Stimulated activated CD4-positive, alpha-beta T cell treated with anti-CD3 and anti-CD28 coated beads, TNF-alpha, amount 100 ng/mL, for 4 hours (primary cell): ENCODE measurements at places on chromosomes 4 and X.

DNA sequence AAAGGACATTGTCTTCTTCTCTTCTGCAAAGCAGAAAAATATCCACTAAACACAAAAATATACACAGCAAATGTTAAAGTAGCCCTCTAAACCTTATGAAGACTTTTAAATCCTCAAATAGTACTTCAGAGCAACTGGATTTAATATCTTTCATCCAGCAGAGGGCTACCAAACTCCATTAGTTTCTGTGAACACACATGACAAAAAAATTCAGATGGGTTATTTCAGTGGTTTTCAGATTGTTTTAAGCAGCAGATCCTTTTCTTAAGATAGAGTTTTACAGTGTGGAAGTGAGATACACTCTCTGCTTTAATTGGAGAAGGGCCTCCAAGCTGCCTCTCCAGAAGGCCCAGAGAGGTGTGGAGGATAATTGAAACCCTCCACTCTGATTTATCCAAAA lies 56.7 kb downstream of the ANK2 start:
- no peak for DNase-seq

DNA sequence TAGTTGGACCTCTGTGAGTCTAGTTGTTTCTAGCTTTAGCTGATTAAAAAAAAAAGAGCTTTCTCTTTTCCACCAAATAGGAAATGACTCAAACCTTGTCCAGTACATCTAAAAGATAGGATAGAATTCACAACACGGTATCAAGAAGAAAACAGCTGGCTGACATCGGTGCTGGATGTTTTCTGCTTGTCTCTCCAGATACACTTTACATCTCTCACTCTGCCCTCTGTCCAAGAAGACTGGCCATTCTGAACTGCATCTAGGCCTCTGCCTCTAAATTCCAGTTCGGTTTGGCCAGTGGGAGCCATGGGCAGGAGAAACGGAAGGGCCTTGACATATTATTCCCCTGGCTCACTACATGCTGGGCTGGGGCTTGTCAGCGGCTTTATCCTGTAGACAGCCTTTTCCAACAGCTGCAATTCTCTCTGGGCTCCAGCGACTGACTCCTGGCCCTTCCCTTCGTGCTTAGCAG lies 57.3 kb upstream of the SHISA3 start:
- DNase-seq: no peak

DNA sequence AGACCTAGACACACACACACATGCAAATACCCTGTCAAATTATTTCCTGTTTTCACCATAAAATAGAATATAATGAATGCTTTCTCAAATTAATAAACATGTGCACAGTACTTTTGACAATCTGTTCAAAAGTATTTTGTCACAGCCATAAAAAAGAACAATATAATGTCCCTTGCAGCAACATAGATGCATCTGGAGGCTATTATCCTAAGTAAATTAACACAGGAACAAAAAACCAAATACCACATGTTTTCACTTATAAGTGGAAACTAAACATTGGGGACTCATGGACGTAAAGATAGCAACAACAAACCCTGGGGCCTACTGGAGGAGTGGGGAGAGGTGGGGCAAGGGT lies 15.5 kb downstream of the RAB40A start:
- DNase-seq: no peak

- no peak for DNase-seq
These were observed 64.4 kb downstream of the ASMT start for GRCh38 chrX:1679238-1679637.

DNA sequence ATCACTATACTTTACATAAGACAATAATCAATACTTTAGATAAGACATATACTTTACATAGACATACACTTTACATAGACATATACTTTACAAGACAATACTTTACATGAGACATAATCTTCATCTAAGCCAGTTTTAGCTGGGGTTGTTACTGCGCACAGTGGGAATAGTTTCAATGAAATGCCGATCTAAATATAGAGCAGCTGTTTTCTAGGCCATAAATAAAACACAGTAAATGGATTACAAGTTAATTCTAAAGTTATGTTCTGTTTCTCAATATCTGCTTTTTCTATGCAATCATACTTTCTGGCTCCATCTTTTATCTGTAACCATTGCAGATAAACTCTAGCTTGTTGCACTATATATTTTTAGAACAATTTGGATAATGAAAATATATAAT lies 1470.6 kb upstream of the PABPC4L start:
- no peak for DNase-seq

DNA sequence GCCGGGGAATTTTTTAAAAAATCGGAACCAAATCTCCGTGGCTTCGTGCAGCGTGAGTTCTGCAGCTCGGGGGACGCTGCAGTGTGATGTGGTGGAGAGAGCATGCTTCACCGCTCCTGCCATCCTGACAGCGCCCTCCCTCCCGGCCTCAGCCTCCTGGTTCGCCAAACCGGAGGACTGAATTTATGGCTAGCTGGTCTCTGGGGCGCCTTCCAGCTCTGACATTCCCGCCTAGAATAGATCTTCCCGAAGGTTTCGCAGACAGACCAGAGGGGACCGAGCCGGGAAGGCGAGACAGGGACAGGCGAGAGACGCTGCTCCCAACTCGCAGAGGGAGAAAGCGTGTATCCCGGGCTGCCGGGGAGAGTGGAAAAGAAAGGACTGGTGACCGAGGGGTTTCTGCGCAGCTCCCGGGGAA lies 25.9 kb downstream of the HOPX start:
- DNase-seq: no peak
